ENCODE measurements at places on chromosomes 2 and 18.

GRCh38 chr2:110866466-110866865, 134.1 kb downstream of the ACOXL start:
- DNase-seq, result no peak

DNA sequence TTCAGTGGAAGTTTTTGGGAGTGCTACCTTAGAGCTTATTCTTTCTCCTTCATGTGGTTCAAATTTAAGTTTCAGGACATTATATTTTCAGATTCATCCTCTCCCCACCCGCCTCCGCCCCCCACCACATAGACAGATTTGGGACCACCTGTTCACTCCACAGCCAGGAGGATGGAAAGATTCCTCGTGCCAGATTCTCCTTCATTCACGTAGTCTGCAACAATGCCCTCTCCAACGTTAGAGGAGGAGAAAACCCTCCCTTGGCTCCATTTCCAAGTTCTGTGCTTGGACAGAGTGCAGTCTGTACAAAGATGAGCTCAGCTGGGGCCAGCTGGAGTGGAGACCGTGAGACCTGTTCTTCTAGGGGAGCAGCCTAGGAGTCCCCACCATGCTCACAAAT, 26.2 kb downstream of the POU3F3 start:
- DNase-seq, result no peak

DNA sequence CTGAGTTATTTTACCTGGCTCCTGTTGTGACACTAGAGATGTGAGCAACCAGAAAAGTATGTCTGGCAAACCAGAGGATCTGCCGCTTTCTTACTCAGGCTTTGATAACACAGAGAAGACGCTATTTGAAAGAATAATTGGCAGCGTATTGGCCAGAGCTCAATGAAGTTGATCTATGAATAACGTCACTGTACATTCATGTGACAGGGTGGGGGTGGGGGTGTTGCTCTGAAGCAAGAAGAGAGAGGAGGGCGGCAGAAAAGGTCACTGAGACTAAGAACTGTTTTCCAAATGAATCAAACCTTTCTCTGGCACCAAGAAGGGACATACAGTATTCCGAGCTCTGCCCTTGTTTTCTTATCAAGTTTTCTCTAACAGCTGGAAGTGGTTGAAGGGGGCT, 1.7 kb upstream of the ONECUT2 start:
- DNase-seq, result no peak

- no peak for DNase-seq
These were observed 73.2 kb downstream of the BOLA3 start for GRCh38 chr2:74074487-74074886.

DNA sequence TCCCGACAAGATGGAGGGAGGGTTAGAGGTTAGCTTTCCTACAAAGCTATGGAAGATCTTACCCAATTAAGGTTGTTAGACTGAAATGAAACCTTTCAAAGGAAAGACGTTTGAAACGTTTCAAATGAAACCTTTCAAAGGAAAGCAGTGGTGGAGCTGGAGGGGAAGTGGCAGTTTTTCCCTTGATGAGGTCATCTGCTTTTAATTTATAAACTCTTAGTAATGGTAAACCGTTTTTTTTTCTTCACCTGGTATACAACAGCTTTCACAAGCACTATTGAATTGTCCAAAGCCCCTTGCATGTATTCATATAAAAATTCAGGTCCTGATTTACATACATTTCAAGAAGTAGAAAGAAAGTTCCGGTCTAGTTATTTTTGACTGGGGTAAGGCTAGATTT, 7.4 kb downstream of the PMAIP1 start:
- no peak for DNase-seq

- DNase-seq, result no peak
These were observed 233.4 kb downstream of the DYSF start for GRCh38 chr2:71686781-71687180.

DNA sequence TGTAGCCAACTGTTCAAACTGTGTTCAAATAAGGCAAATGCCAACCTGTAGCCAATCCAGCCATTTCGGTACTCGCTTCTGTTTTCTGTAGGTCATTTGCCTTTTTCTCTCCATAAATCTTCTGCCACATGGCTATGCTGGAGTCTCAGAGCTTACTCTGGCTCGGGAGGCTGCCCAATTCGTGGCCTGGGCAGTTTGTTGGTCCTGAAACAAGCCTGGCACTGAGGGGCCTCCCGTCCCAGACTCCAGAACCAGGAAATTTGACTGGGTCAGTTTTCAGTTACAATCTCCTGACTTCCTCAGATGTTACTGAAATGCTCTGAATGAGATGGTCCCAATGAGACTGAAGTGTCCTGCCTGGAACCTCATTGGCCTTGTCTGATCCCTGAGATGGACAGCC, 120.8 kb upstream of the NPAS2 start:
- no peak for DNase-seq

Measured in stimulated activated CD4-positive, alpha-beta T cell treated with anti-CD3 and anti-CD28 coated beads, Interleukin-1b, Interleukin-23, amount 100 ng/mL, for 24 hours (primary cell).